Fibroblast of villous mesenchyme (primary cell): ENCODE measurements at places on chromosomes 4 and X. TPM values are rescaled to one million over a fixed set of nuclear protein-coding genes. Genes with fewer than 3 reads are reported as not detected.

Gene NXF2B
- total RNA-seq: not detected in 2 replicates

Gene BRS3
- total RNA-seq: not detected in 2 replicates

Gene CLCN3
- 27.1 and 30.7 TPM in 2 replicates for total RNA-seq

Gene FRMPD3
- under 0.01 TPM in 1 of 2 replicates, not detected in the other for total RNA-seq

Gene JAKMIP1
- not detected in 2 replicates for total RNA-seq

Gene FRAS1
- 0.97 and 1.3 TPM in 2 replicates for total RNA-seq

Gene ACTRT1
- not detected in 2 replicates for total RNA-seq

Gene F9
- total RNA-seq: not detected in 2 replicates

Gene PNMA5
- total RNA-seq: 0.64 TPM in 1 of 2 replicates, not detected in the other

Gene SULT1B1
- under 0.01 TPM in 2 replicates for total RNA-seq

Gene EPGN
- total RNA-seq: 0.32 and 0.43 TPM in 2 replicates

DNA sequence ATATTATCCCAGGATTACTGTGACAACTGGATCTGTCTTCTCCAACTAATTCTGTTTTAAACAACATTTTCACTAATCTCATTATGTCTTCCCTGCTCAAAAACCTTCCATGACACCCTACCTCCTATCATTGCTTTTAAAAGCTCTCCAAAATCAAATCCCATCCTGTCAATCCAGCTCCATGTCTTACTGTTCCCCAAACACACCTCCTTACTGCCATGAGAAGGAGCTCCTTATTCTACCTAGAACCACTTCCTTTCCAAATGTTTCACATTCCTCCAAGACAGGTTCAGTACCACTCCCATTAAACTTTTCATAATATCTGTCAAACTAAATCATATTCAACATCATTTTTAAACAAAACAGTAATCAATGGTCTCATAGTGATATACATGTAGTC lies 66.9 kb upstream of the WDR17 start:
- no peak for DNase-seq

GRCh38 chr4:1283711-1284110 lies 6.0 kb upstream of the MAEA start:
- no peak for DNase-seq

DNA sequence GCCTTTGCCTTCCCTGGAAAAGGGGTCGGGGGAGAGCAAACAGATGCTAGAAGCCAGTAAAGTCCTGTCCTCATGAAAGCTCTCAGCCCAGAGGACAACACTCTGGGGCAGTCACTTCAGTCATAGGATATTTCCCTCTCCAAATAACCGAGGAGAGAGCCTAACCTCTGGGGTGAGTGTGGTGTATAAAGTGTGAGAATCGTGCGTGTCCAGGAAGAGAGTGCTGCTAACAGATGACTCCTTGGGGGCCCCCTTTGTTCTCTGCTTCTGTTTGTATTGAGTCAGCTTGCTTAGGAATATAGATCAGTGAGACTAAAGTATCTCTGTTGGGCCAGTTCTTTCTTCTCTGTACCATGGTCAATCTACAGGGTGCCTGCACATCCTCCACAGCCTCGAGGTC lies 247.2 kb downstream of the PALLD start:
- peak; percentile 54 for DNase-seq

DNA sequence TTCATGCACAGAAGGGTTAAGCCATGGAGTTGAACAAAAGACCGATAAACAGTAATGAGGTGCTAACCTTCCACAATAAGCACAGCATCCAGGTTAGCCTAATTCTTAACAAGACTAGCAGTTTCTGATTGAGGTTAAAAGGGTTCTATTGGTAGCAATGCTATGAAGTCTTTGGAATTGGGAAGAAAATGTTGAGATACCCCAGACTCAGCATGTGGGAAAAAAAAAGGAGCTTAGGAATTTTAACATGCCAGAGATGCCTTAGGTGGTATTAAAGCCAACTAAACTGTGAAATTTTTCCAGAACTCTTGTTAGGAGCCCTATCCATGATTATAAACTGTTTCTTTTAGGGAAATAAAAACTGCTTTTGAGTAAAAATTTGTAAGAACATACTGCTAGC lies 391.7 kb downstream of the GABRG1 start:
- DNase-seq: no peak

GRCh38 chr4:108533245-108533844 lies 87.0 kb upstream of the RPL34 start:
- DNase-seq: peak; percentile 8

- DNase-seq: no peak
These were observed 64.8 kb upstream of the CXXC4 start for GRCh38 chr4:104559502-104559901.

DNA sequence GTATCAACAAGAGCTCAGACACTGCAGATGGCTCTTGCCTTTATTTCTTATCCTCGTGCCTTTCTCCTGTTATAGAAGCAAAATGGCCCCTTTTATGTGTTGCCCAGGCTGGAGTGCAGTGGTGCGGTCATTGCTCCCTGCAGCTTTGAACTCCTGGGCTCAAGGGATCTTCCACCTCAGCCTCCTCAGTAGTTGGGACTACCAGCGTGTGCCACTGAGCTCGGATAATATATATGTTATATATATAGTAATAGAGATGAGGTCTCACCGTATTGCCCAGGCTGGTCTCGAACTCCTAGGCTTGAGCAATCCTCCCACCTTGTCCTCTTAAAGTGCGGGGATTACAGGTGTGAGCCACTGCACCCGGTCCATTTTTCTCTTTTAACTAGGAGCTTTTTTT lies 79.7 kb downstream of the TMEM131L start:
- DNase-seq: no peak

DNA sequence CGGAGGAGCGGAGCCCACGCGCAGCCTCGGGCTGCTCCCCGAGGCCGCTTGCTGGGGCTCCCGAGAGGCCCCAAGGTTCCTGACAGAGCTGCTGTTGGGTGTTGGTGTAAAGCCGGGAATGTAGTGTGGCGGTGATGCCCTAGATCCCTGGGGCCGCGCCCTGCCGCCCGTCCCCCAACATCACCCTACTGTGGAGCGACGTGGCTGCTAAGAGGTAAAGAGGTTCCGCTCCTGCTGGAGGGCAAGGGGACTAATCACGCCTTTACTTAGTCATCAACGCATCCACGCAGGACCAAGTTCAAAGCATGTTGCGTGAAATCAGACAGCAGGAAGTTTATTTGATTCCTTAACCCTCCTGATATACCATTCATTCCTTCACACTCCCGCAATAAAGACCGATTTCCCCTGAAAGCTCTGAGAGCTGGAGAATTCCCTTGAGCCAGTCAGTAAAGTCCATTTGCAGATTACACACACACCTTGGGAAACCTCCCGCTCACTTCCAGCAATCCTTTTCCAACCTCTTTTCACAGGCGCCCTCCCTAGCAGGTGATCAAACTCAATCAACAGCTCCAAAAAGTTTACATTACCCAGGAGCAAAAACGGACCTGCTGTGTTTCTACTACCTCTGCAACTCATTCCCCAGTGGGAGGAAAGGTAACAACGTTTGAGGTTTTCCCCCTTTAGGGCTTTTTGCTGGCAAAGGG lies 579 bp upstream of the GABRA2 start:
- DNase-seq: no peak

- no peak for DNase-seq
These were observed 92.2 kb downstream of the MID1IP1 start for GRCh38 chrX:38893441-38893840.

DNA sequence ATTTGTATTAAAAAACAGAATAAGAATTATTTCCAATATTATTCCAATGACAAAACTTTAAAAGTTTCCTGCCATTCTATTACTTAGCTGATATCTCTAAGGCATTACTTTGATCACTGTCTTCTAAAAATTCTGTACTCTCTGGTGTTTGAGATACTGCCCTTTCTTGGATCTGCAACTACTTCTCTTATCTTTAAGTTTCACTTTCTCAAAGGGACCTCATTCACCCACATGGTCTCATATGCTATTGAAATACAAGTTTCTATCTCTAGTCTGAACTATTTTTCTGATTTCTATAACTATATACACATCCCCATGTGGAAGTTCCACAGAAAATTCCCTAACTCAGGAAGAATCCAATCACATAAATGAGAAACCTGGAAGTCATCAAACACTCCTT lies 22.2 kb downstream of the TMPRSS11E start:
- DNase-seq: no peak

- DNase-seq: peak; percentile 50
These were observed 1.3 kb upstream of the FAT1 start for GRCh38 chr4:186724864-186725468.

- DNase-seq: no peak
These were observed 79.4 kb downstream of the RLIM start for GRCh38 chrX:74535086-74535407.

- no peak for DNase-seq
These were observed 63.9 kb upstream of the NLGN4X start for GRCh38 chrX:6292599-6292998.

DNA sequence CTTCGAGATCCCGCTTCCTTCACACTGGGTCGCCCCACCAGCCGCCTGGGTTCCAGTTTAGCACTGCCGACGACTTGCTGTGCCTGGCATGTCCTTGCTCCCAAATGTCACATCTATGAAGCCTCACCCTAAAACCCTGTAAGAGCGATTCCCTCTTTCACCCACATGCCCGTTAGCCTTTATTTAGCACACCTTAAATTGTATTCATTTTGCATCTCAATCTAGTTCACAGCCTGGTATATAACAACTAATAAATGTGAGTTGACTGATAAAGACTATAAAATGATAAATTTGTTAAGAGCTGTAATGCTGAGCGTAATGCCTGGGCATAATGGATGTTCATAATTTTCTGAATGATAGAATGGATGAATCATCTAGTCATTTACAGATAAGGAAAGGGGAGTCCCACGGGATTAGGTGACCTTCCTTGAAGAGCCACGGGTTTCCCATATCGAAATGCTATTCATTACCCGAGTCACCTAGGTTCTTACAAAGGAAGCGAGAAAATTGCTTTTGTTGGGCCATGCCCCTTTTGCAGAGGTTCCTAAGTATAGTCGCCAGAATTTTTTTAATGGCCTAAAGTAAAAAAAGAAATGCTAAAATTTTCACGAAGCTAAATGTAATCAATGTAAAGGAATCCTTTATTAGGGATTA lies 1.1 kb upstream of the AP1S2 start:
- no peak for DNase-seq

DNA sequence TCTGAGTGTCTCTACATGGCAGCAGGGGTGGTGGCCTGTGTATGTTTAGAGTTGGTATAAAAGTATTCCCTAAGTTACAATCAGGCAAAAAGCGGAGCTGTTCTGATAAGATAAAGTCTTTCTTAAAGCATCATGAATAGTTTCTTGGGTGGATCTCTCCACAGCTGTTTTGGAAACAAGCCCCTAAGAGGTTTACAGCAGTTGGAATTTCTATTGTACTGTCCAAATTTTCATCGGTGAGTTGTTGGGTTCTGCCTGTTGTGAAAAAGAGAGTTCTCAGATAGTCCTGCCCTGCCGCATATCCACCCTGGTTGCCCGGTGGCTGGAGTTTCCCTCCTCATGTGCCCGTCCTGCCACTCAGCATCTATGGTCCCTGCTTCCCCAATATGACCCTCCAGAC lies 50.1 kb downstream of the C4orf51 start:
- no peak for DNase-seq

GRCh38 chr4:61427099-61427817 lies 227.1 kb downstream of the ADGRL3 start:
- DNase-seq: no peak

DNA sequence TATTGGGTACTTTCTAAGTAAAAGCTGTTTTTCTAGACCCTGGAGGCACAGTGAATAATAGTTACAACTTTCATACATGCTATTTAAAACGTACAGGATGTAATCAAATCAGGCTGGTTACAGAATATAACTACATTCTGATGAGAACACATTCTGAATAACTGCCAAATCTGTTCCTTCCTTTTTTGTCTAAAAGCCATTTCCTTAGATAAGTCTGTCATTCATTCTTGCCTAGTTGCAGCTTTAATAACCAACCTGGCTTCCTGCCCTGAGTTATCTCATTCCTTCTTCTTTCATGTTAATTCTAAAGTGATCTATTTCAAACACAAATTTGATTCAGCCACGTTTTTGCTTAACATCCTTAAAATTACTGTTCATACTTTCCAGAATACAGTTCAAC lies 189.7 kb upstream of the ITM2A start:
- no peak for DNase-seq

DNA sequence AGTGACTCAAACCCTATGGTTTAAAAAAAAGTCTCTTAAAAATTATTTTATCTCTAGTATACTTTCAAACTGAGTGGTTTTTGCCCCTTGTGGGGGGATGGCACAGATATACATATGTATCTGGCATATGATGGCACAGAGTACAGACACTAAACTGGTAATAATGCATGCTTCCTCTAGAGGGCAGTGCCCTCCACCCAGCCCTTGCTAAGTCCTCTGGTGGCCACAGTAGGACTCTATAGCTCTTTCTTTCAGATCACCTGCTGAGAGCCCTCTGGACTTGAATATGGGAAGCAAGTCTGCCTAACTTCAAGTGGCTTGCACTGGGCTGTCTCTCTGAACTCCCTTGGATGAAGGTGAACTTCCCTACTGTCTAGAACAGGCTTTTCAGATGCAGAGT lies 66.3 kb downstream of the TSPAN7 start:
- peak; percentile 7 for DNase-seq

DNA sequence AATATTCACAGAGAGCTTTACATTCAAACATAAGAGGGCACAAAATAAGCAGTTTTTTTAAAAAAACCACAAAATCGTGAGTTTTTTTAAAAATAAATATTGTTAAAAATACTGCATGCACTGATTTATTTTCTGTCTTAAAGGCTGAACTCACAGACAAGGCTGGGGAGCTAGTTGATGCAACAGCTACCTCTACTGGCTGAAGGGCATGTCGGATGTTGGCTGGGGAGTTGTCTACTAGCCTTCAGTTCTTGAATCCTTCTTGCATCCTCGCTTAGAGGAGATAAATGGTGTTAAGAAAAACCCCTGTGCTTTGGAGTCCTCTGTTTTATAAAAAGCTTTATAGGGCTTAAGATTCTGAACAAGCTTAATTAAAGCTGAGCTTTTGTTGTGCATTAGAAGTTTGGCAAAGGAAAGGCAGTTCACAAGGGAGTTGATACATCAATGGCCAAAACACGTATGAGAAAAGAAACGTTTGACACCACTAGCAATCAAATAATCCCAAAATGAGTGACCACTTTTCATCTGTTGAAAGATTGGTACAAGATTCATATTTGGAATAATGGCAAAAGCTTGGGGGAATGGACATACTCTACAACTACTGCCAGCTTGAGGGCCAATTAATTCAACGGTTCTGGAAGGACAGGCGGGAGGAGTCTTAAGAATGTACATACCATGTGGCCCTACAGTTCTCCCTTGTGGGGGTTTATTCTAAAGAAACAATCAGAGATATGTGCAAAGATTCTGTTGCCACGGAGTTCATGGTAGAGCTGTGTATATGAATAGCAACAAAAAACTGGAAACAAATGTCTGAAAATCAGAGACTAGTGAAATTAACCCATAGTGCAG lies 94.7 kb downstream of the SEL1L3 start:
- DNase-seq: peak; percentile 75
